Effector memory CD8-positive, alpha-beta T cell (primary cell): ENCODE measurements at places on chromosomes 5 and 9.

DNA sequence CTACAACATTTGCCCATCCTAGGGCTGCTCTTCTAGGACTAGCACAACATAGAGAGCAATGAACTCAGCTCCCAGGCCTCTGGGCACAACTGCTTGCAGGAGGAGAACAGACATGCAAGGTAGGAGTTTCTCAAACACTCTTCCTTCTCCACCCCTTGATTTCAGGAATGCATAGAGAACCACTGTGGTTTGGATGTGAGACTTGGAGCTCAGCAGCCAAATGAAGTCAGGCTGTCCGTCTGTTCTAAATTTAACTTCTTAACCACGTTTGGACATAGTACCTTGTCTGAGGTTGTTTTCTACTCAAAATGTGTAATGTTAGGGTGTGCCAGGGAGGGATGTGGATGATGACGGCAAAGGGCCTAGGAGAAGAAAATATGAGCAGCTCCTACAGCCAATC, 515.1 kb upstream of the TNC start:
- H3K4me3 ChIP-seq, result no peak overlapping the region
- H3K27ac ChIP-seq, result no peak overlapping the region
- no peaks in the 10 kb centered on the region for H3K27me3 ChIP-seq
- no peak for DNase-seq

- H3K4me1 ChIP-seq, result peaks cover 56% of the 10 kb centered on the region
- no peaks in the 10 kb centered on the region for H3K27me3 ChIP-seq
- no peak for DNase-seq
- H3K27ac ChIP-seq, result peak overlapping the region; percentile 89
Measured at GRCh38 chr9:92950359-92950955, 3.1 kb downstream of the FGD3 start.

- H3K4me1 ChIP-seq, result peaks cover 16% of the 10 kb centered on the region
- H3K36me3 ChIP-seq, result no peaks in the 10 kb centered on the region
- no peak for DNase-seq
- H3K4me3 ChIP-seq, result peak overlapping the region; percentile 67
Measured at GRCh38 chr5:150208187-150209098, 18.6 kb downstream of the SLC6A7 start.

- no peak overlapping the region for H3K27ac ChIP-seq
- no peak overlapping the region for H3K4me3 ChIP-seq
- DNase-seq, result no peak
- H3K36me3 ChIP-seq, result peaks cover 23% of the 10 kb centered on the region
- H3K27me3 ChIP-seq, result no peaks in the 10 kb centered on the region
- H3K4me1 ChIP-seq, result peaks cover 25% of the 10 kb centered on the region
Measured at GRCh38 chr9:33867747-33868439, 50.9 kb downstream of the UBE2R2 start.

GRCh38 chr5:55554585-55555202, 19.9 kb upstream of the PLPP1 start:
- H3K4me3 ChIP-seq, result no peak overlapping the region
- H3K4me1 ChIP-seq, result no peaks in the 10 kb centered on the region
- H3K36me3 ChIP-seq, result no peaks in the 10 kb centered on the region
- no peak overlapping the region for H3K27ac ChIP-seq

- peaks cover 3% of the 10 kb centered on the region for H3K36me3 ChIP-seq
- H3K4me1 ChIP-seq, result peaks cover 21% of the 10 kb centered on the region
- no peak overlapping the region for H3K4me3 ChIP-seq
- no peak for DNase-seq
- no peak overlapping the region for H3K27ac ChIP-seq
Measured at GRCh38 chr5:138985683-138986082, 110.5 kb upstream of the LRRTM2 start.

- H3K27ac ChIP-seq, result no peak overlapping the region
- no peak overlapping the region for H3K4me3 ChIP-seq
- DNase-seq, result no peak
- no peaks in the 10 kb centered on the region for H3K27me3 ChIP-seq
Measured at GRCh38 chr5:119902593-119902992, 273.2 kb downstream of the FAM170A start.

GRCh38 chr5:89246864-89247263, 363.9 kb upstream of the MEF2C start:
- H3K36me3 ChIP-seq, result no peaks in the 10 kb centered on the region
- no peaks in the 10 kb centered on the region for H3K4me1 ChIP-seq
- H3K27ac ChIP-seq, result no peak overlapping the region
- no peak for DNase-seq
- H3K4me3 ChIP-seq, result no peak overlapping the region

- H3K27ac ChIP-seq, result no peak overlapping the region
- no peak for DNase-seq
- H3K4me3 ChIP-seq, result no peak overlapping the region
- peaks cover 9% of the 10 kb centered on the region for H3K27me3 ChIP-seq
- H3K36me3 ChIP-seq, result no peaks in the 10 kb centered on the region
Measured at GRCh38 chr9:3205421-3206095, 320.2 kb downstream of the RFX3 start.

GRCh38 chr5:98365126-98365525, 408.3 kb upstream of the RGMB start:
- no peaks in the 10 kb centered on the region for H3K36me3 ChIP-seq
- H3K4me3 ChIP-seq, result no peak overlapping the region
- no peaks in the 10 kb centered on the region for H3K4me1 ChIP-seq
- no peaks in the 10 kb centered on the region for H3K27me3 ChIP-seq

GRCh38 chr5:167678481-167678880, 613.0 kb upstream of the WWC1 start:
- no peaks in the 10 kb centered on the region for H3K27me3 ChIP-seq
- H3K27ac ChIP-seq, result no peak overlapping the region
- H3K4me1 ChIP-seq, result no peaks in the 10 kb centered on the region
- H3K36me3 ChIP-seq, result no peaks in the 10 kb centered on the region
- no peak for DNase-seq

- no peaks in the 10 kb centered on the region for H3K4me1 ChIP-seq
- H3K36me3 ChIP-seq, result no peaks in the 10 kb centered on the region
- no peak overlapping the region for H3K27ac ChIP-seq
Measured at GRCh38 chr5:7759951-7760580, 90.9 kb downstream of the CFAP90 start.

- H3K4me1 ChIP-seq, result no peaks in the 10 kb centered on the region
- no peaks in the 10 kb centered on the region for H3K36me3 ChIP-seq
- H3K27me3 ChIP-seq, result peaks cover 15% of the 10 kb centered on the region
- DNase-seq, result no peak
- no peak overlapping the region for H3K4me3 ChIP-seq
Measured at GRCh38 chr5:148796936-148797335, 29.5 kb upstream of the ADRB2 start.

- peaks cover 17% of the 10 kb centered on the region for H3K36me3 ChIP-seq
- no peak overlapping the region for H3K4me3 ChIP-seq
- H3K27ac ChIP-seq, result no peak overlapping the region
- peaks cover 3% of the 10 kb centered on the region for H3K4me1 ChIP-seq
- H3K27me3 ChIP-seq, result no peaks in the 10 kb centered on the region
Measured at GRCh38 chr5:157518963-157519362, 56.6 kb downstream of the ADAM19 start.
